ENCODE measurements at places on chromosomes 6 and 20.

- no peak for DNase-seq
Observed at GRCh38 chr6:5674141-5674540, 332.6 kb downstream of the NRN1 start.

DNA sequence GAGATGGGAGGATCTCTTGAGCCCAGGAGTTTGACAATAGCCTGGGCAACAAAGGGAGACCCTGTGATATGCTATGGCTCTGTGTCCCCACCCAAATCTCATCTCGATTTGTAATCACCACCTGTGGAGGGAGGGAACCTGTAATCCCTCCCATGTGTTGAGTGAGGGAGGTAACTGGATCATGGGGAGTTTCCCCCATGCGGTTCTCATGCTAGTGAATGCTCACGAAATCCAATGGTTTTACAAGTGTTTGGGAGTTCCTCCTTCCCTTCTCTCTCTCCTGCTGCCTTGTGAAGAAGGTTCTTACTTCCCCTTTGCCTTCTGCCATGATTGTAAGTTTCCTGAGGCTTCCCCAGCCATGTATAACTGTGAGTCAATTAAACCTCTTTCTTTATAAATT lies 3.4 kb downstream of the NUDT3 start:
- DNase-seq: no peak

DNA sequence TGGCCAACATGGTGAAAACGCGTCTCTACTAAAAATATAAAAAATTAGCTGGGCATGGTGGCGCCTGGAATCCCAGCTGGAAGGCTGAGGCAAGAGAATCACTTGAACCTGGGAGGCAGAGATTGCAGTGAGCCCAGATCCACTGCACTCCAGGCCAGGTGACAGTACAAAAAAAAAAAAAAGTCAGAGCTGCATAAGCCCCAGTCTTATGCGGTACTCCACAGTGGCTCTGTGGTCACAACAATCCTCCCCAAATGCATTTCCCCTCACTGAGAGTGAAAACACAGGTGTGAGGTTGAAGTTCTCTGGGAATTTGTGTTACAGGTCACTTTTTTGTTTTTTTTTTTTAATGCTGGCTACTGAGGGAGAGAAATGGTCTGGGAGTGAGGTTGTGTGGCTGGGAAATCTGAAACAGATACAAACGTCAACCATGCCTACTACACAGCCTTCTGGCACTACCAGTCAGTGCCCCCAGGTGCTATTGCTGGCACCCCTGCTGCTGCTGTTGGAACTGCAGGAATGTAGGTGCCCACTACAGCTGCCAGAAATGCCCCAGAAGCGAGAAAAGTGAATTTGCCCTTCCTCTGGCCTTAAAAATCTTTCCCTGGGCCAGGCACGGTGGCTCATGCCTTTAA lies 5.7 kb downstream of the MRPS26 start:
- no peak for DNase-seq

DNA sequence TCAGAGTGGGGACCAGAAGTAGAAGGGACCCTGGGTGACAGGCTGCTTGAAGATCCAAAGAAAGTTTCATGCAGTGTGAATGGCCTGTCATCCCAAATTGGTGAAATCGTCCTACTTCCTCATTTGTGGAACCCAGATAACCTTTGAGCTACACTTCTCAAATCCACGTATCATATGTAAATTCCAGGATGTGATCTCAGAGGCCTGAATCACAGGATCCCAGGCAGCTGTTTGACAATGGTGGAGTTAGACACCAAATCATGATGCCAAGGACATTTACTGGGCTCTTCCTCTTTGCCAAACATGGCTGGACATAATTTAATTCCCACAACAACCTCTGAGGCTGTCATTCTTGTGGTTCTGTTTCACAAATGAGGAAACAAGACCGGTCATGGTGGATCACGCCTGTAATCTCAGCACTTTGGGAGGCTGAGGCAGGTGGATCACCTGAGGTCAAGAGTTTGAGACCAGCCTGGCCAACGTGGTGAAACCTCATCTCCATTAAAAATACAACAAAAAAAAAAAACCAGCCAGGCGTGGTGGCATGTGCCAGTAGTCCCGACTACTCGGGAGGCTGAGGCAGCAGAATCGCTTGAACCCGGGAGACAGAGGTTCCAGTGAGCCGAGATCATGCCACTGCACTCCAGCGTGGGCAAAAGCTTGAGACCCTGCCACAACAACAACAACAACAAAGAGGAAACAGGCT lies 39.9 kb upstream of the TTPAL start:
- no peak for DNase-seq

DNA sequence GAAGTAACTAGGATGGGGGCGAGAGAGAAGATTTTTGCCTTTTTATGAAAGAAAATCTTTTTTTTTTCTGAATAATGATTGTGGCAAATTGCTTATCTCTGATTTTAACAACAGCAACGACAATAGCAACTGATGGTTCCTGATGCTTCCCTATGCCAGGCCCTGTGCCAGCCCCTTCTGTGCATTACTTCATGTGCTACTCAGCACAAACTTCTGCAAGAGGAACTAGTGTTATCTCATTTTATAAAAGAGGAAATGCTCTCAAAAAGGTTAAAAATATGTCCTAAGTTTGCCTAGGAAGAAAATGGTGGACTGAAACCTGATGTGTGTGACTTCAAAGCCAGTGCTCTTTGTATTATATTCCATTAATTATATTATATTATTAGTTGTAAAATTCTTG lies 74.0 kb upstream of the RALGAPA2 start:
- DNase-seq: no peak

GRCh38 chr6:116405138-116405537 lies 34.4 kb downstream of the DSE start:
- DNase-seq: no peak

DNA sequence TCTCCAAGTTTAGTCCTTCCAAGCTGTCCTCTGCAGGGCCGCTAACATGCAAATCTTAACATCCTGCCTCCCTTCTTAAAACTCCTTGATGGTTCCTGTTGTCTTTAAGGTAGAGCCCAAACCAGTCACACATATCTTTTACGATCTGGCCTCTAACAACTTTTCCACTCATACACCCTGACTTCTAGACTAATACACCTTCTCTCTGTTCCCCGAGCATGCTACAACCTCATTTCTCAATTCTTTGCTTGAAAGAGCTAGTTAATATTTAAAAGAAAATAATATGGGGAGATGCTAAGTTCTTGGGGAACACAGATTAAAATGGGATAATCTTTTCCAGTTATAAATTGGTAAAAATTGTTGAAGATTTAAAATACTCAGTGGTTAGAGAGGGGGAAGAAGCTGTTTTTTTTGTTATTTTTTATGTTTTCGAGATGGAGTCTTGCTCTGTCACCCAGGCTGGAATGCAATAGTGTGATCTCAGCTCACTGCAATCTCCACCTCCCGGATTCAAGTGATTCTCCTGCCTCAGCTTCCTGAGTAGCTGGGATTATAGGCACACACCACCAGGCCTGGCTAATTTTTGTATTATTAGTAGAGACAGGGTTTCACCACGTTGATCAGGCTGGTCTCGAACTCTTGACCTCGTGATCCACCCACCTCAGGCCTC lies 250.7 kb downstream of the MAFB start:
- no peak for DNase-seq

DNA sequence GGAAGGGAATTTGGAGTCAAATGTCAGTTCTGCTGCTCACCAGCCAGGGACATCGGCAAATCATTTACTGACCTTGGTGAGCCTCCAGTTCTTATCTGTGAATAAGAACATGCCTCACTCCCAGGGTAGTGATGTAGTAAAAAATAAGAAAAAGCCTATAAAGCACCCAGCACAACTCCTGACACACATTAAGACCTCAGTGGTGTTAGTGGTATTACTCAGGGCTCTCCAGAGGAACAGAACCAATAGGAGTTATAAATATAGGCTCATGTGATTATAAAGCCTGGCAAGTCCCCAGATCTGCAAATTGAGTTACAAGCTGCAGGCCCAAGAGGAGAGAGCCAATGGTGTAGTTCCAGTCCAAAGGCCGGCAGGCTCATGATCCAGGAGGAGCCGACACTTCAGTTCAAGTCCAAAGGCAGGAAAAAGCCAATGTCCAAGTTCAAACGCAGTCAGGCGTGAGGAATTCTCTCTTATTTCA lies 71.3 kb upstream of the EYA2 start:
- DNase-seq: no peak

DNA sequence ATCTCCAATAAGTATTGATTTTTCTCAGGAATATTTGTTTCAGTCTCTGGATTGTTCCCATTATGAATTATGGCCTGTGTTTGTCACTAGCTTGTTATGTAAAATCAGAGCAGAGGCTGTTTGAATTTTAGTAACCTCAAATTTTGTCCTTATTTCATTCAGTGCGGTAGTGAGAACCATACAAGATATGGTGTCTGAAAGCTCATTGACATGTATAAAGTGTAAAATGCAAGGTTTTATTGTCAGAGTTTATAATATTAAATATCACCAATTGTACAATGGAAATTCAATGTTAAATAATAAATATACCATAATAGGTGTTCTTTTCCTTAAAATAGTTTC lies 353.3 kb upstream of the SYNCRIP start:
- no peak for DNase-seq

GRCh38 chr20:38062890-38063289 lies 29.3 kb downstream of the RPRD1B start:
- no peak for DNase-seq

DNA sequence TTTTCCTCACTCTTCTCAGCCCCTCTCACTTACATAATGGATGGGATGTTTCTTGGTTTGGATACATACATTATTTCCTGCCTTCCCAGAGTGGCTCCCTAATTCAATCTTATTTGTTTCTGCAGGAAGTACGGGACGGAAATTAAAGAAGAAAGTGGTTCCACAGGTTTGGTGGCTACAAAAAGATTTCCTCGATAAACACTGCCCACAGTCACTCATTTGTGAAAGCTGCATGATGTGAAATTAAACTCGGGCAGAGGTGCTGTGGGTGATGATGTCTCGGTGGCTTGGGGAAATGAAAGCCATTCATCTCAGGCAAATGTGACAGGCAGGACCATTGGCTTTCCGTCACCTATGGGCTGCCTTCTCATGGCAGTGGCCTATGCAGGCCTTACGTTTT lies 119.5 kb upstream of the KCNG1 start:
- DNase-seq: no peak

- DNase-seq: no peak
Observed at GRCh38 chr20:61900011-61900944, 165.4 kb downstream of the TAF4 start.

DNA sequence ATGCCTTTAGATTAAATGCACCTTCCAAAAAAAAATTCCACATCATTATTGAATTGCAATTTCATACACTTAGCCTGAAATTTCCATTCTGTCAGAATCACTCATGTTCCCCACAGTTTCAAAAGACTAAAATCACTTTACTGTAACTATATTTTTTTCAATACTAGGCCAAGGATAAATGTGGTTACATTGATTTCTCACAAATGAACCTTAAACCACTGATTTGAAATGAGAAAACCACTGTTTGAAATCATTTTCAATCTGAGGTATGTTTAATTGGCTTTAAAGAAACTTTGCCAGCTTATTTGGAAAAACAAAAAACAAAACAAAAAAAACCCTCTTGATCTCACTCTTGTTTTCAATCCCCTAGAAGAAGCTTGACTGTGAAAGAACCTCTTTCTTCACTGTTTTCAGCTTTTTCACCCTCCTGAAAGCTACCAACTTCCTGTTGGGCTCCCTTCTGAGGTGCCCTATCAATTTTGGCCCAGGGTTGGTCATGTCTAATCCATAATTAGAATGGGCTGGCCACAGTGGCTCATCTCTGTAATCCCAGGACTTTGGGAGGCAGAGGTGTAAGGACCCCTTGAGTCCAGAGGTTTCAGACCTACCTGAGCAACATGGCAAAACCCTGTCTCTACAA lies 242.5 kb downstream of the ADGRG6 start:
- no peak for DNase-seq

DNA sequence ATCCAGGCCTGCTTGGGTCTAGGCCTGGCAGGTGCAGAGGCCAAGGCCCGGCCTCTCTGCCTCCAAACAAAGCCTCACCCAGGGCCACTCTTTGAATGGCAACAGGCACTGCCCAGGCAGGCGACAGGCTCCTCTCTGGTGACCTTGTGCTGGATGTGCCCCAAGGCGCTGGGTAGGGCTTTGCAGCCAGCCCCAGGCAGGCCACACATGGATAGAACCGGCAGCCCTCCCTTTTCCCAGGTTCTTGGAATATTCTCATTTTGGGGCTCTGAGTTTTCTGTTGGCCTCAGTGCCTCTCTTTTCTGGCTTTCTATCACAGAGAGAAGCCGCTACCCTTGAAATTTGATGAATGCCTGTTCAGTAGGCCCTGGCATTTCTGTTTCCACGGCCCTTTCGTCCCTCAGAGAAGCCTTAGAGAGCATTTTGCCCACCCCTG lies 18.9 kb downstream of the PKIG start:
- no peak for DNase-seq

DNA sequence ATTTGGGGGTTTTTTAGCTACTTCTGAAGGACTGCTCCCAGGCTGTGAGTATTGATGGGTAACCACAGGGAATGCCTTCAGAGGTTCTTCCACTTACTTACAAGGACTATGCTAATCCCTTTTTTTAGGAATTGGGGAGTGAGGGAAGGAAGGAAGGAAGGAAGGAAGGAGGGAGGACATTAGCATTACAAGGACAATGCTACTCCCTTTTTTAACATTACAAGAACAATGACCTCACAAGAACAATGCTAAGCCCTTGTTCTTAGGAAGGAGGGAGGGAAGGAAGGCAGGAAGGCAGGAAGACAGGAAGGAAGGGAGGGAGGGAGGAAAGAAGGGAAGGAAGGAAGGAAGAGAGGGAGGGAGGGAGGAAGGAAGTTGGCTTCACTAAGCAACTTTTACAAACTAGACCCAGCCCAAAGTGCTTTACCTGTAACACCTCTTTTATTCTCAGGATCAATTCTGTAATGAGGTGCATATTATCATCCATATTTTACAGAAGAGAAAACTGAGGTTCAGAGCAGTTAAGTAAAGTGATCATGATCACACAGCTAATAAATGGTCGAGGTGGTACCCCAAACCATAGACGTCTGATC lies 446.8 kb upstream of the JARID2 start:
- DNase-seq: no peak

GRCh38 chr6:113350461-113350860 lies 506.7 kb upstream of the MARCKS start:
- DNase-seq: no peak

DNA sequence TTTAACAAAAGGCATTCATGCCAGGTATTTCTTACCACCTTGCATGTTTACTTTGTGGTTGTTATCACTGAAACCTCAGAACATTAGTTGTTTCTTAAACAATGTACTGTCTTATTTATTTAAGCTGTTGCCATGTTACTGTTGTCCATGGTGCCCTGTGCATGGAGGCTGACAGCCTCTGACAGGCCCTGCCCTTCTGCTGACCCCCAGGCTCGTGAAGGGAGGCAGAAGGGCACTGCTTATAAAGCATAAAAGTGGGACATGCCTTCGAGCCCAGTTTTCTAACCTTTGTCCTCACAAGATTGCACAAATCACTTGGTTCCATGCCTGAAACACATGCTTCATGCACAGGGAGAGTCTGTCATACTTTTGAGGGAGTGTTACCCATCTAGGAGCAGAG lies 46.7 kb upstream of the CLIC5 start:
- no peak for DNase-seq

DNA sequence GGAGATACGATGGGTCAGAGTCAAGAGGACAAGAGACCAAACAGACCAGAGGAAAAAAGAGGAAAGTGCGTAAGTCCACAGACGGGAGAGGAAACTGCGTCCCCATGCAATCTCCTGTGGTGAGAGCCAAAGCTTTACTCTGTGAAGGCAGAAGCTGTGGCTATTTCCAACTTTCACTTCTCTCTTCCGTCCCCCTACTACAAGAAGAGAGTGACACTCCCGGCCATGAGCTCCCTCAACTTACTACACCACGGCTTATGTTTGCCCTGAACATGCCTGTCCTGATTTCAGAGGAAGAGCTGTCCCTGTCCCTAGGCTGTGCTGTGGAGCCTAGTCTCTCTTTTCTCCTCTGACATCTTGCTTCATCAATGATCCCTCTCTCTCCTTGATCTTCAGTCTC lies 11.5 kb upstream of the SSR1 start:
- DNase-seq: no peak
